ENCODE measurements at places on chromosomes 6 and 20.

DNA sequence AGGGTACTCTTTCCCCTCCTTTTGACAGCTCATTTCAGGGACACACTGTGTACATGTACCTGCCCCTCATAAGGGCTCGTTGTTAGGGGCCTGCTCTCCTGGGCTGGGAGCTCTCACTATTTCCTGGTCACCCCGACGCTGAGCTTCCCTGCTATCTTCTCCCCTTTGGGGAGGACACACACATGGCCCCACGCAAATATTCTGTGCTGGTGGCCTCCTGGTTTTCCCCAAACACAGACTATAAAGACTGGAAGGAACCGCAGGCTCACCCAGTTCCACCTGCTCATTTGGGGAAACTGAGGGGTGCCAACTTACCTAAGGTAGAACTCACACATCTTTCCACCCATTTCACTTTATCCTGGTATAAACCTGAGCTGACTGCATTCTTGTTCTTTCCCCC is 301.4 kb upstream of the SUPT3H start:
- no peak for DNase-seq

GRCh38 chr6:131756039-131756438 is 45.2 kb upstream of the CTAGE9 start:
- no peak for DNase-seq

GRCh38 chr6:5464099-5464885 is 203.0 kb downstream of the FARS2 start:
- DNase-seq, result no peak

DNA sequence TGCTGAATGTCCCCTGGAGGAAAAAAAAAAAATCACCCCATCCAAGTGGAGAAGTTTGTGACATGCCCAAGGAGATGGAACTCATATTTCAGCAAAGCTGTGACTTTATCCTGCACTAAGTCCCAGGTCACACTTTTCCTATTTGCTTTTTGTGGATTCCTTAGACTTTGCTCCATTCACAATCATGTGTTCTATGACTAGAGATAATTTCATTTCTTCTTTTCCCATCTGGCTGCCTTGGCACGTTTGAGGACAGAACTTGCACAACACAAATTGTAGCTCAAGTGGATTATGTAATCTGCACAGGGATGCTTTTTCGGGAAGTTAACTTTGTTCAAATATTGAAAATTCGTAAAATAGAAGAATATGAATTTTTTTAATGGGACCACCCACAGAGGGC is 100.7 kb upstream of the PTPN1 start:
- no peak for DNase-seq

GRCh38 chr6:115986026-115986425 is 74.7 kb downstream of the FRK start:
- DNase-seq, result no peak

DNA sequence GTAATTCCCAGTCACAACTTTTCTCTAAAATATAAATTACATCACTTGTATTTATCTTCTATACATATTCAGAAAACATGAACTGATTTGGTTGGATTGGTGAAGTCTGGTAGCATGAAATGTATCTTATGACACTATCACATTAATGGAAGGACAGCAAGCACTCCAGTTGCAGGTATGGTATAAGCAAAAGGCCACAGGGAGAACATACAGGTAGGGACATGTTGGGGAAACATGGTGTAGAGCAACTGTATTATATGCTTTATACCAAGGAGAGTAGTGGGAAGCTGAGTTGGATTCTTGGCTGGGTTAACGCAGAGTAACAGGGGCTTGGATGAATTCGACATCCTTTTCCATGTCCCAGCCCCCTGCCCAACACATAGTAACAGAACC is 1.4 kb upstream of the VARS1 start:
- DNase-seq, result no peak

GRCh38 chr6:149147195-149147594 is 170.3 kb upstream of the TAB2 start:
- DNase-seq, result no peak

DNA sequence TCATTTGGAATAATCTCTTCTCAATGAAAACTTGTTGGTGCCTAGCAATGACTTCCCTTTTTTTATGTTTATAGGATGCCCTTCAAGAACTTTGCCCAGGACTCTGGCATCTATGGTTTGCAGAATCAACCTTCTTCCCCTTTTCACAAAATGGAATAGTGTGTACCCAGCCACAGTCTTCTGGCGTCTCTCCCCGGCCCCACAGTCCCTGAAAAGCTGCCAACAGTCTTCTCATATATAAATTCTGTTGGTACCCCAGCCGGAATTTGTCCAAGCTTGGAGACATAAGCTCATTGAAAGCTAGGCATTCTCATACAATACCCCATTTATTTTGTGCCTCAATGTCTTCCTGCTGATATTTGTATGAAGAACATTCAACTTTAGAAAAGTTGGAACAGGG is 26.4 kb upstream of the MCM3 start:
- DNase-seq, result no peak

Data from CD4-positive, alpha-beta T cell treated with Interleukin-10 for 1 hour (primary cell).